ENCODE measurements at places on chromosomes 2 and 18.
A peak's percentile ranks its signal among the peaks of the same experiment; 100 is the strongest.

DNA sequence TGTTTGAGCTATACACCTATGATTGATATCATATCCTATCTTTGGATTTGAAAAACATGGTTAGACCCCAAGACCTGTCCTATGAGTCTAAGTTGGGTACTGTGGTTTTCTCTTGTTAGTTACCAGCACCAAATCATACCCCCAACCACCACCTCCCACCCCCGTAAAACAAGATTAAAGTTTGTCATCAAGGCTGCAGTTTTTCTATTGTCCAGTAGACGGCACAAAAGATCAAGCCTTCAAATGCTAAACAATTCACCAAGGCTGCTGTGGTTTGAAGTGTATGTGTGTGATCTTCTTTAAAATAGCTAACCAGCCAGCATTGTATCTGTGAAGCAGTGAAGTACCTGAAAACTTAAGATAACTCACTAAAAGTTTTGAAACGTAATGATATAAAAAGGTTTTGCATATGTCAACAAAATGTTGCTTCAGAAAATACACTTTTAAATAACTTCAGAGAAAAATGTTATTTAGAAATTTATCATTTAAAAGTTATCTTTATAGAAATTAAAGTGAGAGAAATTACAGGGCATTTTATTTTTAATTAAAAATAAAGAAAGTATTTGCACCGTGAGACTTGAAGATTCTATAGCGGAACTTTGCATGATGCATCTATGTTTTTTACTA is 5.8 kb upstream of the MEIS1 start:
- no peak for DNase-seq

DNA sequence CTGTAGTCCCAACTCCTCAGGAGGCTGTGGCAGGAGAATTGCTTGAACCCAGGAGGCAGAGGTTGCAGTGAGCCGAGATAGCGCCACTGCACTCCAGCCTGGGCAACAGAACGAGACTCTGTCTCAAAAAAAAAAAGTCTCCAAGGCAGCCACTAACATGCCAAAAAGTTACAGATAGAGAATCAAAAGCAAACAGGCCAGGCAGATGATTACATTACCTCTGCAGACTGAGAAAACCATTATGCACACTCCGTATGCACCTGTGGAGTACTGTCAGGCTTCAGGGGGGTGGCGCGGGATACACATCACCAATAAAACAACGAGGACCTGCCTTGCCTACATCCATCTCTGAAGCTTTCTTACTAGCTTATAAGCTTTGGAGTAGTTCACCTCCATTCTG is 10.3 kb downstream of the STAM2 start:
- no peak for DNase-seq

GRCh38 chr18:65257149-65257548 is 493.7 kb upstream of the CDH7 start:
- no peak for DNase-seq

DNA sequence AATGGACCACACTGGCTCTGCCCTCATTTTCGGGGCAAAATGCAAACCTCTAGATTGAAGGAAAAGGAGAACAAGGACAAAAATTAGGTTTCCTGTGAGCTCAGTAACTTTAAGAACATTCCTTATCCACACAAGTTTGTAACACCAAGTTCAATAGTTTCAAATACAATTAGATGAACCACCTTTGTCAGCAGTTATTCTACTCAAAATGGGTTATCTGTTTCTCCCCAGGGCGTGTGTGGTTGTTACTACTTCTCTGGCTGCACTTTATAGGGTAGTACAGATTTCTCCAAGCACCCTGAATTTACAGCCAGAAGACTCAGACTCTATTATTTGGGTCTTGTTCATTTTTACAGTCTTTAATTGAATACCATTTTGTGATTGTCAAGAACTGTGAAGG is 45.0 kb upstream of the TANK start:
- DNase-seq, result no peak

- peak; percentile 18 for DNase-seq
Measured at GRCh38 chr2:27097341-27097740, 10.8 kb downstream of the KHK start.

DNA sequence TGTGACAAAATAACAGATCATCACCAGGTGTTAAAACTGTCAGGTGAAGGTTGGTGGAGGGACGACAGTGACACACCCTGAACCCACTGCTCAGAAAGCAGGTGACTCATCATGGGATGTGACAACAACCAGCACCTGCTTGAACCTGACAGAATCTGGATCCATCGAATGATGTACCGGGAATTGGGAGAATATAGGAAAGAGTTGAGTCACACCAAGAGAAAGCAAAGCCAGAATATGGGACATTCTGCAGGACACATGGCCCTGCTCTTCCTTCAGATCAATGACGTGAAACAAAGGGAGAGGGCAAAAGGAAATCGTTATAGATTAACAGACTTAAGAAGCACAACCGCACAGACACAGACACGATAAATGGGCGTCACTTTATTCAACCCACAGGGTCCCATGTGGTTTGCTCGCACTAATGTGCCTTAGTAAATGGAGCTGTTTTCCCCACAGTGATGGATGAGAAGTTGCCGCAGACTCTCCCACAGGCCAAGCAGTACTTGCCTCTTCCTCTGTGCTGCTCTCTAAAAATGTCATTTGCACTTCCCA is 100.1 kb downstream of the CRACDL start:
- DNase-seq, result no peak

GRCh38 chr2:195647302-195647701 is 9.7 kb upstream of the SLC39A10 start:
- no peak for DNase-seq

GRCh38 chr2:216803791-216804190 is 56.1 kb downstream of the TNP1 start:
- peak; percentile 61 for DNase-seq

GRCh38 chr2:233059797-233060500 is at the start of gene INPP5D:
Gene INPP5D, plus strand, starts transcription at chr2:233060342. Its CDS starts 137 bp downstream, at chr2:233060479.
- peak; percentile 45 for DNase-seq
